ENCODE measurements at places on chromosomes 5 and 9. TPM values are rescaled to one million over a fixed set of nuclear protein-coding genes. Genes with fewer than 3 reads are reported as not detected.

The FOXE1 gene
- not detected for polyA plus RNA-seq

The FAM78A gene
- 55.2 TPM for polyA plus RNA-seq

The FOXD4L3 gene
- polyA plus RNA-seq, result not detected

The FRMD3 gene
- 0.34 TPM for polyA plus RNA-seq

The PCDHGB1 gene
- 0.07 TPM for polyA plus RNA-seq

The RGP1 gene
- polyA plus RNA-seq, result 7.9 TPM
